ENCODE measurements at places on chromosomes 3 and 15. TPM values are rescaled to one million over a fixed set of nuclear protein-coding genes. Genes with fewer than 3 reads are reported as not detected.

Gene TRIM42
- total RNA-seq = not detected

Gene UROC1
- total RNA-seq = not detected

Gene AGTR1
- total RNA-seq = not detected

Gene TTLL3
- total RNA-seq = 7.6 TPM

Gene MRPL3
- 52.3 TPM for total RNA-seq

Gene ABHD17C
- 4.9 TPM for total RNA-seq

GRCh38 chr3:196163666-196164493, 47.3 kb downstream of the ZDHHC19 start:
- no peak for DNase-seq

DNA sequence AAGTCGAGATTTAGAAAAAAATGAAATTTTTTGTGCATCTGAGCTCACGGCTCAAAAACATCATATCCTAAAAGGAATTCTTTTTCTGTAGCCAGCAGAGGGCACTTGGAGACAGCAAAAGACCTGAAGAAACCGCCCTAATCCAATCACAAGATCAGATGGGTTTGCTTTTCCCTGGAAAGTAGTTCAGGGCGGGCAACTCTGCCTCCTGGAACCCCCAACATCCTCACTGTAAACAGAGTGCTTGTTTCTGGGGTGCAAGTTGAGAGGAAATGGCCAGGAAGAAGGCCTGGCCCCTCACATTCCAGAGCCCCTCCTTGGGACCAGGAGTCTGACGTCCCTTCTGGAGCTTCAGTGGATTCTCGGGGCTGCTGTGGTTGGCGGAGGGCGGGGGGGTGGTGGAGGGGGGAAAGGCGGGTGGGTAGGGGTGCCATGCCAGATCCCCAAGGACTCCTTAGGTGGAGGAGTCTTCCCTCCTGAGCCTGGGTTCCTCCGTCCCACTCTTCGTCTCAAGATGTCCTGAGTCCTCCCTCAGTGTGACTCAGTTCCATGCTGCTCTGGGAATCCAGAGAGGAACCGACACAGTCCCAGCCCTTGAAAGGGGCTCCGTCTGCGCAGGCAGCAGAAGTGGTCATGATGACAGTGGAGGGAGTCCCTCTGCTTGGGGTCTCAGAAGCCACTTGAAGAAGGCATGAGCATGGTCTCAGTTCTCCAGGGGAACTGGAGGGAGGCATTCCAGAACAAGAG, 35.9 kb downstream of the CCK start:
- peak; percentile 11 for DNase-seq

DNA sequence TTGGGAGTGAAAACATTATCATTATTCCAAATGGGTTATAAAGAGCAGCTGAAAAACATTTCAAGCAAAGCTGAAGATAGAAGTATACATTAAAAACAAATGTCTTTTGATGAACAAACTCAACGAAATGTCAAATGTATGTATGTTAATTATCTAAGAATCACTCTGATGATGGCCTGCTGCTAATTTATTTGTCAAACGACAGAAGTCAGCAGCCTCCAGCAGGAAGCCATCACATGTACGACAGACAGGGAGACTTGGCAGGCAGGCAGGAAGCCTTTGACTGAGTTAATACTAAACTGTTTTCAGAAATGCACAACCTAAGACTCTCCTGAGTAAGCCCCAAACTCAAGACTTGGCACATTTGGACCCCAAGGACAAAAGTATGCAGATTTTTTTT, 491.1 kb downstream of the ZNF385D start:
- DNase-seq = no peak

DNA sequence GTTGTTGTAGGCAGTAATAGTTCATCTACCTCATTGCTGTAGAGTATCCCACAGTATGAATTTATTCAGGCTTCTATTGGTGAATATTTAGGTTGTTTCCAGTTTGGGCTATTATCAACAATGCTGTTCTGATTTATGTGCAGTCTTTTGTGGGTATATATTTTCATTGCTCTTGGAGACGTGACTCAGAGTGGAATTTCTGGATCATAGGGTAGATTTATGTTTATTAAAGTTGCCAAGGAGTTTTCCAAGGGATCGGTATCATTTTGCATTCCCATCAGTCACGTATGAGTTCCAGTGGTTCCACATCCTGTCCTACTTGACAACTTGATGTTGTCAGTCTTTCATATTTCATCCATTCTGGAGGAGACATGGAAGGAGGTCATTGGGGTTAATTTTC, 8.4 kb upstream of the HRH1 start:
- no peak for DNase-seq

DNA sequence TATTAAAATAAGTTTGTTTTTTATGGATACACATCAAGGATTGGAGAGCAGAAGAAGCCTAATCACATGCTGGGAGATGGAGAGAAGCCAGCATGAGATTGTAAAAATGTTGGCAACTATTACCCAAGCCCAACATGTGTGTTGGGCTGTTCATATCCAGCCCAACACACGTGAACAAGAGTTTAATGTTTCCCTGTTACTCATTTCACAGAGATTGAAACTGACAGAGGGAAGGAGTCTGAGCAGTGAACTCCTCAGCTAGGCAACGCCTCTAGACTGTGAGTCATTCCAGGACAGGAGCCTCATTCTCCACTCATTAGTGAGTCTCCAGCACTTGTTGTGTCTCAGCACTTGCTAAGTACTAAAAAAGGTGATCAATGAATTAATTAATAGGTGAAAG, 43.2 kb upstream of the CMSS1 start:
- peak; percentile 41 for DNase-seq

GRCh38 chr3:184321666-184322065, 7.3 kb downstream of the EIF4G1 start:
- no peak for DNase-seq

DNA sequence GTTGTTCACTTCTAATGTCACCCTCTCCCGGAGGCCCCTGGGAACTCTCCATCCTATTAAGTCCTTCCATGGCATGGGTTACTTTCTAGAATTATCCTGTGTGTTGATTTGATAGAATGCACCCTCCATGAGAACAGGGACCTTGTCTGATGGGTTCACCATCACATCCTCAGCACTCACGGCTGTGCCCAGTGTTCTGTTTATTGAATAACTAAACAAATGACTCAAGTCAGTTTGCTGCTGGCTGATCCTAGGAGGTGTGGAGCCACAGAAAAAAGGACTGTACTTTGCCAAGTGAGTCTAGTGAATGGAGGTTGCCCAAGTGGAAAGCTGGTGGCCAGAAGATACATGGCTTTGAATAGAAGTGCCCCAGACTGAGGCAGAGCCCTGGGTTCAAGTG, 48.5 kb upstream of the RAB6B start:
- DNase-seq = peak; percentile 49

DNA sequence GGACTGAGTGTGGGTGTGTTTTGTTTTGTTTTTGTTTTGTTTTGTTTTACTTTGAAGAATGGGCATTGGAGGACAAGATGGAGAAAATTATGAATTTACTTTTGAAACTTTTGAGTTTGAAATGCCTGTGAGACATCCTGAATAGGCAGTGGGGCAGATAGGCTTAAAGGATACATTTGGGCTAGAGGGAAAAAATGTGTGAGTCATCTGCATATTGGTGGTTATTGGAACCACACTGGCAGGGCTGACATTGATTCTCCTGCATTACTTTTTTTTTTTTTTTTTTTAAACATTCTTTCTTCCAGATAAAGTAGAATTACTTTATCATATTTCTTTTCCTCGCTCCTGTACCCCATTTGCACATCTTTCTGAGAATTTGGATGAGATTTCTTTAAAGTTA, 56.1 kb downstream of the CALML4 start:
- no peak for DNase-seq

DNA sequence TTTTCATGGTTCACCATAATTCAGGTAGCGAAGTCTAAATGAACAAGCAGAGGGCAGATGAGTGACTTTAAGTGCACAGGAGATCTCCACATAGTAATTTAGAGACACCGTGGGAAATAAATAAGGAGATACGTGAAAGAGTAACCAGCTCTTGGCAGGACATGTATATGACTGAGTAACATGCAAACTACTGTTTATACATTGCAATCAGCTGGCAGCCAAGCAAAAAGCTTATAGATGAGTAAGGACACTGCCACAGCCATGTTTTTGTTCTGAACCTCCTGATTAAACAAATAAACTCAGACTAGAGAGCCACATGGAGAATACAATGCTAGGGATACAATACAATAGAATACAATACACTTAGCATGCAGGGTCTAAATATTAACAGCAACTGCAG, 252.4 kb downstream of the FHIT start:
- DNase-seq = no peak
